Stimulated activated CD8-positive, alpha-beta memory T cell treated with anti-CD3 and anti-CD28 coated beads, Interleukin-2, amount 100 ng/mL, for 1 hour (primary cell): ENCODE measurements at places on chromosomes 7 and 10.

DNA sequence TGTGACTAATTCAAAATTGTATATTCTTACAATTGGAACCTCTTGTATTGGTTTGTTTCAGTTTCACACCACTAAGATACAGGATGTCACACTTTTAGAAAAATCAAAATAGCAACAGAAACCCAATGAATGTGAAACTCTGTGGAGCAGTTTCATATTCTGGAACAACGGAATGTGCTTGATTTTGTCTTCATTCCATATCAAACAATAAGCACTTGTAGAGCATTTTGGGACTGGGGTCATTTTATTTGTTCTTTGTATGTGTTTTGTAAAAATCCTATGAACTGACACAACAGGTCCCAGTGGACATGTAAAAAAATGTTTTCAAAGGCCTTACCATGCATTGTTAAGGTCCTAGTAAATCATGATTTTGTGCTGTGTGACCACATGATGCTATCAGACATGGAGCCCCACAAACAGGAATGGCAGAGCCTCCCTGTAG lies 123.1 kb downstream of the DKK1 start:
- DNase-seq = no peak

DNA sequence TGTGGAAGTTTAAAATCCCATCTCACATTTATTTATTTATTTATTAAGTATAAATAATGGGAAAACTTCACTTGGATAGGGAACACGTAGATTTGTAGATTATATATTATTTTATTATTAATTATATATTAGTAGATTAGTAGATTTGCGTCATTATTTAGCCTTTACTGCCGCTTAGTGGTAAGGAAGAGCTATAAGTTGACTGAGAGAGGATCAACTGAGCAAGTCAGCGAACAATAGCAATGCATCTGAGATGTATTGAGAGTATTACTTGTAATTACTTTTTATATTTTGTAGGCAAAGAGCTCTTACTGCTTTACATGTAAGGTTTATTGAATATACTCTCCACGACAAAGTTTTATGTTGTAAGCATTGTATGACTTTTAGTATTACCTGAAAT lies 244.5 kb upstream of the ANKRD30A start:
- no peak for DNase-seq

DNA sequence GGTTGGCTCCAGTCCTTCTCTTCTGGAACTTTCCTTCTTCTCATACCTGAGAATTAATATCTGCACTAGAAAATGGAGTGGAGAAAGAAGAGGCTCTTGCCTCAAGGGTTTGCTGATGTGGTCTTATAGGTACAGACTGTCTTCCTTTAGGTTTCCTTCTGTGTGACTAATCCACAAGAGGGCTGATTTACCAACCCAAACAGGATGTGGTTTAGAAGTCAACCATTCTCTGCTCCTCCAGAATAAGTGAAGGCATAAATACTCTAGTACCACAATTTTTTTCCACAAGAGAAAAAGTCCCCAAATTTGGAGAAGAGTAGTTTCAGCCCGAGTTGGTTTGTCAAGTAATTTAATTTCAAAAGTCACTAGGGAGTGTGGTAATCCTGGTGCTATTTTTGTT lies 85.8 kb downstream of the NRP1 start:
- DNase-seq = no peak

- DNase-seq = no peak
Measured at GRCh38 chr10:49157229-49157628, 23.4 kb upstream of the FAM170B start.

GRCh38 chr10:97511711-97512440 lies 13.2 kb downstream of the UBTD1 start:
- DNase-seq = no peak

DNA sequence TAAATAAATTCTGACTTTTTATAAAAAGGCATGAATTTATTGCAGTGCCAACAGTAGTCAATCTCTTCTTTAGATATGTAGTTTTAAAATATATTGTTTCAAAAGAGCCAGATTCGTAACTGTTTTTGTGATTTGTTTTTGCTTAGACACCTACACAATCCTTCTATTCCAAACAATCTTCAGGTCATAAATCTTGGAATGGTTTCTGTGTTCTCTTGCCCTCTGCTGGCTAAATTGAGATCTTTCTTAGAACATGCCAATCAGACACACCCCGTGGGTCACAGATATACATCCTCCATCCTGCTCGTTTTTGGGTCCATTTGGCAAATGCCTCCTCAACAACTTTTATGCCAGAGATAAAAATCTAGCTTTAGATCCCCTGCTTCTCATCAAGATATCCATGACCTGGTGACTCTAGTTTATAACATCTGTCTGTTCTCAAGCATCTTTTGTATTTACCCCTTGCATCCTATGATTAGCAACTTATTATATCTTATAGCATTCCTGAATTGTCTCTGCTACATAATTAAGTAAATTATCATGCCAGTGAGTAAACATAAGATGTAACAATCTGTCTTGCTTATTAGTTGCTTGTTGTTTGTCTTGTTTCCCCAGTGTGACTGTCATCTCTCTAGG lies 35.3 kb upstream of the IFRD1 start:
- DNase-seq = no peak

- DNase-seq = no peak
Measured at GRCh38 chr7:106593028-106593417, 67.9 kb downstream of the CCDC71L start.

DNA sequence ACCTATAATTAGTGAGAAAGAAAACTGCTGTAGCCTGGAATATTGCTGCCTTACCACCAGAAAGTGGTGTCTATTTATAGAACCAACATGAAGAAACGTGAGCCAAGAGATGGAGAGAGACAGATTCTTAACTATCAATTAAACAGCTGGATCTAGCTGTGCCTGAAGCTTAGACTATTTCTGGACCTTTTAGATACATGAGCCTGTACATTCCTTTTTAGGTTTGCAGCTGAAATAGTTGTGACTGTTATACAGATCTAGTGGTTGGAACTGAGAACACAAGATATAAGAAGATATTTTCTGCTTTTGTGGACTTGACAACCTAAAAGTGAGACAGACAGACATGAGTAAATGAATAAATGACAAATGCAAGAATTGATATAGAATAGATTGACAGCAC lies 73.4 kb downstream of the CDK14 start:
- no peak for DNase-seq

GRCh38 chr10:37240223-37240622 lies 114.8 kb downstream of the ANKRD30A start:
- DNase-seq = no peak

GRCh38 chr10:34462993-34463392 lies 352.1 kb downstream of the PARD3 start:
- DNase-seq = no peak

- peak; percentile 68 for DNase-seq
Measured at GRCh38 chr7:99142727-99143520, 984 bp downstream of the SMURF1 start.

- DNase-seq = no peak
Measured at GRCh38 chr10:55091691-55092328, 290.8 kb upstream of the PCDH15 start.

DNA sequence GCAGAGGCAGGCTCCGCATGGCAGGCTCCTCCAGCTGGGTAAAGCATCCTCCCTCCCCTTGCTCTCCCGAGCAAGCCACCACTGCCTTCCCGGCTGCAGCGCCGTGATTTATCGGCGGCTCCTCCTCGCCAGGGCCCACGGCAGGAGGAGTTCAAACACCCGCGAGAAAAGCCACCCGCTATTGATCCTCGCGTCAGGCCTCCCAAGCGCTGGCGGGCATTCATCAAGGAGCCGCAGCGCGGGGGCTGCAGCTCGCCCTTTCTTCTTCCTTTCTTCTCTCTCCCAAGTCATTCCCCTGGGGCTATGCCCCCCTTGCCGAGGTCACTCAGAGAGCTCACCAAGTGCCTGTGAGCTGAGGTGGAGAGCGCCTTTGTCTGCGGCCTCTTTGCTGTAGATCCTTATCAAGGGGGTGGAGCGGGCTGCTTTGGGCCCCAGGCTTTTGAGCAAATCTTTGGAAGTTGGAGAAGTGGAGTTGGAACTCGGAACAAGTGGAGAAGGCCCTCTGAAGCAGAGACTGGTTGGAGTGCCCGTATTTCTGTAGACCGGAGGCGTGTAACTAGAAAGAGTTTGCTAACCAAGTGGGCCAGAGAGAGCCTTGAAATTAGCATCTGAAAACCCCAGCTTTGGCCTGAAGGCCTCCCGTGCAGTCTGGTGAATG lies 107.2 kb upstream of the PPIF start:
- DNase-seq = no peak

DNA sequence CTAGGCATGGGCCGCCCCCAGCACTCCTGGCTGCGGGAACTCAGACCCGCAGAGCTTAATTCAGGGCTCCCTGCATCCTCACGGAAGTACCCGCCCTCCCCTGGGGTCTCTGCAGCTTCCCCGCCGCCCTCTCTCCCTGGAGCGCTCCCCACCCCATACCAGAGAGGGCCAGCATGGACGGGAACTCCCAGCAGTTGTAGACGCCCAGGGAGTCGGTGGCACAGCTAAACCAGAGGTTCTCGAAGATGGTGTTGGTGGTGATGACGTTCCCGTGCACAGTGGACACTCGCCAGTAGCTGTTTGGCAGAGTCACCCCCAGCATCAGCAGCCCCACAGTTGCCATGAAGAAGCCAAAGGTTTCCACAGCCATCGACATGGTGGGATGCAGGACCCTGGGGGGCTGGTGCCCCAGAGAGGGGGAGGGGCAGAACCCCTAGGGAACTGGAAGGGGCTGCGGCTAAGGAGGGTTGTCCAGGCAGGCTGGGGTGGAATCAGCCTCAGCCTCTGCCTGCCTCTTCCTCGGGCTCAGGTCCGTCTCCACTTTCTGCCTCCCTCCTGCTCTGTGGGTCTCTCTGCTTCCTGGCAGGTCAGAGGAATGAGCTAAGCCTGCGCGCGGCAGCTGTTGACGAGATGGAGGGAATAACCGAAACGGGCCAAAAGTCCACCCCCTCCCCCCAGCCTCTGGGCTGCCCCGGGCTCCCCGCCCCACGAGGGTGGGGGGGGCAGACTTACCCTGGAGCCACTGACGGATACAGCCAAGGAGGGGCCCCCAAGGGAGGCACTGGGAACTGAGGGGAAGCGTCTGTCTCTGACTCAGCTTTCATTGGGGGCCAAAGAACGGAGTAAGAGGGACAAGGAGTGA lies at the start of gene CLDN15:
Gene CLDN15, minus strand, starts transcription at position 597 of the 862 bp plus-strand sequence. Its CDS starts 221 bp downstream, at position 376.
- DNase-seq = no peak

GRCh38 chr7:53350241-53350640 lies 314.8 kb downstream of the POM121L12 start:
- DNase-seq = no peak

- DNase-seq = no peak
Measured at GRCh38 chr10:129483430-129484010, 16.5 kb downstream of the MGMT start.

GRCh38 chr7:140214075-140214684 lies 37.4 kb upstream of the KDM7A start:
- DNase-seq = no peak

DNA sequence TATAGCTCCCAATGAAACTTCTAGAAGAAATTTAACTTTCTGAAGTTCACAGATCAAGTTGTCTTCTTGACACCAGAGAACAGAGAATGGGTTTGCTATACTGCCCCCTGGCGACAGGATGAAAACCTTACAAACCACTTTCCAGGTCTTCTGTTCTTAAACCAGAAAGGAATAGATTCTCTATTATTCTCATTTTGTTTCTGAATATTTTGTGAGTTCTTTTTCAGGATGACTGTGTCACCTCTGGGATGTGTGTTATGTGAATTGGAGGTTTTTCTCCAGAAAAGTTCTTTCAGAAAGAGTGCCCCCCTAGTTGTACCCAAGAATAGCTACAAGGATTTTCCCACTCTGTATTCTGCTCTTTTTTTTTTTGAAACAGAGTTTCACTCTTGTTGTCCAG lies 6.3 kb downstream of the IFT22 start:
- DNase-seq = peak; percentile 12

GRCh38 chr10:128035557-128035973 lies 90.7 kb downstream of the MKI67 start:
- DNase-seq = peak; percentile 40

DNA sequence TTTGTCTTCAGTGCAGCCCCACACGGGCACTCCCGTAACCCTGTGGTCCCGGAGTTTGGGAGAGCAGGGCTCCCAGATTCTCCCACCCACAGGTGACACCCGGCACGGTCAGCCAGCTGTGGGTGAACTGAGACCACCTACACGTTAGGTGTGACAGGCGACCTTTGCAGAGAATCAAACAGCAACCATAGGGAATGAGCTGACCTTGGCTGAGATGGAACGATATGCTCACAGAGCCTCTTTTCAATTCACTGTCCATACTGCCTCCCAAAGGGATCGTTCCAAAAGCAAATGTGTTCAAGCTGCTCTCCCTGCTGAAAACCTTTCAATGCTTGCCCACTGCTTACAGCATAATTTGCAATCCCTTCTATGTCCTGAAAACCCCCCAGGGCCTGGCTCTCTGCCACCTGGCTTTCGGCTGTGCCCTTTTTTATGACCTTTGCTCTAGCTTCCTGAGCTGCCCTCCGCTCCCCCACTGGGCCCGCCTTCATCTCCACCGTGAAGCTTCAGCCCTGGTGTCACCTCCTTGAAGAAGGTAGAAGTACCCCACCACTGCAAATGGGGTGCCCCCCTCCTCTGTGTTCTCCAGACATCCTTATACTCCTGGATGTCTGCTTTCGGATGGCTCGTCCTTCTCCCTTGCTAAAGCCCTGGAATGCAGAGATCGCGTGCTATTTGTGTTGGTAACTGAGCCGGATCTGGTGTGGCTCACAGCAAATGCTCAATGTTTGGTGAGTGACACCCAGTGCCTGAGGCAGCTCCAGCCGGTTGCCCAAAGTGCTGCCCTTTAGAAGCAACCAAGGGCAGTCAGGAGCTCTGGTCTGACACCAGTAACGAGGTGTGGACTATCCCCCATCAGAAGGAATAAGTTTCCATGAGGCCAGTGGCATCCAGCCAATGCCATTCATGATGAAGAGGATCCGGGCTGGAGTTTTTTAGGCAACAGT lies 90.4 kb downstream of the KIAA1549 start:
- DNase-seq = no peak

- DNase-seq = no peak
Measured at GRCh38 chr10:71320592-71320991, 1.5 kb downstream of the SLC29A3 start.

DNA sequence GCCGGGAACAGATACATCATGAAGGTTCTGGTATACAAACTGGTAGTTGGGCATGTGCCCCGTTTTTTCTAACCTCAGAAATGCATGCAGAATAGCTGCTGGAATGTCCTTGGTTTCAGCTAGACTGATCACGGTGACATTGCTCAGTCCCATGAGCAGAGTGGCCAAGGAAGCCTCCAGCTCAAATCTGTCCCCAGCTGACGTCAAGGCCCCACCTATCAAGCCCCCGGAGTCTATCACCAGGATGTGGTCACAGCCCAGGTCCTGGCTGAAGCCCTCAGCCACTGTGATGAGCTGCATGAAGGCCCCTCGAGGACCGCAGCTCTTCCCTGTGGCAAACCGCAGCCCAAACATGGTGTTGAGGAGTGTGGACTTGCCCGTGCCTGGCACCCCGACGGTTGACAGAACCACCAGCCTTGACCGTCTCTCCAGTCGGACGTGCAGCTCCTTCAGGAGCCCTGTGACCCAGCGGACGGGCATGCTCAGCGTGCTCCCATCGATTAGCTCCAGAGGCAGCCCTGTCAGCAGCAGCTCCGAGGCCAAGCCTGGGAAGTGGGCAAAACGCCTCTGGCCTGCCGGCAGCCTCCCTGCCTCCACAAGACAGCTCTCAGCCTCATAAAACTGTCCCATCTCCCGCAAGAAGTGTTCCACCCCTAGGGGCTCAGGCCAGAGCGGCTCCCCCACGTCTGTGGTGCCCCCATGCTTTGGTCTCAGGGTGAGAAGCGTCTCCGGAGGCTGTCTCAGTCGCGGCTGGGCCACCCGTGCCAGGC lies 7.8 kb upstream of the MRPS24 start:
- DNase-seq = no peak
